ENCODE measurements at places on chromosomes 1 and 21. TPM values are rescaled to one million over a fixed set of nuclear protein-coding genes. Genes with fewer than 3 reads are reported as not detected.

DNA sequence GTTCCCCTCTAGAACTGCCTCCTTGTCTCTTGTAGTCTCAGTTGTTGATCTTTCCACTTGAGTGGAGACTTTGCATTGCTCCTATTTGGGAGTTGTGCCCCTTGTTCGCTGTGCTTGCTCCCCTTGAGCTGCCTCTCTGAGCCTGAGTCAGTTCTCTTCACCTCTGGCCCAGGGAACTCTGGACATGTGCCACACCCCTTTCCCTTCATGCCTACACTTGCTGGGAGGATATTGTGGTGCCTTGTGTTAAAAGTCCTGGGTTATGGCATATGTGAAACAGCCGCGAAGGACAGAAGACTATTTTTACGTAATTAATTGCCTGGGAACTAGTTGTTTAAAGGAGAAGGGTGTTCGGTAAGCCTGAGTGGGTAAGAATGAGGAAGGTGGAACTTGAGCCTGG is 32.2 kb upstream of the RPTN start:
- DNase-seq = no peak

DNA sequence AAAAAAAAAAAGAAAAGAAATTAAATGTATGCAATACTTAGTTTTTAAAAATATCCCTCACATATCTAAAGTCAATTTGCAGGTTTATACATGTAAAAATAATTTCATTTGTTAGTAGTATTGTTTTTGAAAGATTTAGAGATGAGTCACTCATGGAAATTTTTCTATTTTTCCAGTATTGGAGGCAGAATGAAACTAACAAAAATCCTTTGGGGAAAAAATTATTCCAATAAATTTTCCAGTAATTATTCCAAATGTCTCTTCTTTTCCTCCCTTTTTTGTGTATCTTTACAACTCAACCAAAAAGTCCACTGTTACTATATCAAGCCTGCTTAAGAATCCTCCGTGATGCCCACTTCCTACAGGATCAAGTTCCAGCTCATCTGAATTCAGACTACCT is 29.9 kb downstream of the MPZL1 start:
- DNase-seq = no peak

DNA sequence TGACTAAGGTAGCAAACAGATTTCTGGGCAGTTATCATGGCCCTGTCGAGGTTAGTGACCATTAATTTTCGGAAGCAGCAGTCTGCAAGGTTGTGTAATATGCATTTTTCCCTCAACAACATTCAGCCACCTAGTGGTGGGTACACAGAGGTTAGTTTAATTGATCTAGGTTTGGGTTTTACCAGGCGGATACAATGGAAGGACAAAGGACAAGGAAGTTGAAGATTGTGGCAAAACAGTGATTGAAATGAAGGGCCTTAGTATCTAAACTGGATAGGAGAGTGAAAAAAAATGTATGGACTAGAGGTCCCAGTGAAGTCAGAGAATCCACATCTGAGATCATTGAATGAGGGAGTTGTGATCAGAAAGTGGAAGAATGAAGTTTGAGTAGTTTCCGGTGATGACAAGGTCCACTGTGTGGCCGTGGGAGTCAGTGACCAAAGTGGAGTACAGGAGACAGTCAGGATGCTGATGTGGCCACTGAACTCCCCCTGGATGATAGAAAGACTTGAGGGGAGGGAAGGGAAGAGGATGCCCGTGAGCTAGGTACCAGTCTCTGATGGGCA is 2.8 kb downstream of the ARMH1 start:
- peak; percentile 43 for DNase-seq

- DNase-seq = no peak
Observed at GRCh38 chr1:37478890-37479254, 4.5 kb downstream of the ZC3H12A start.

- DNase-seq = no peak
Observed at GRCh38 chr1:176996456-176997090, 167.9 kb downstream of the ASTN1 start.

GRCh38 chr1:239418681-239419080 is 32.3 kb downstream of the CHRM3 start:
- no peak for DNase-seq

DNA sequence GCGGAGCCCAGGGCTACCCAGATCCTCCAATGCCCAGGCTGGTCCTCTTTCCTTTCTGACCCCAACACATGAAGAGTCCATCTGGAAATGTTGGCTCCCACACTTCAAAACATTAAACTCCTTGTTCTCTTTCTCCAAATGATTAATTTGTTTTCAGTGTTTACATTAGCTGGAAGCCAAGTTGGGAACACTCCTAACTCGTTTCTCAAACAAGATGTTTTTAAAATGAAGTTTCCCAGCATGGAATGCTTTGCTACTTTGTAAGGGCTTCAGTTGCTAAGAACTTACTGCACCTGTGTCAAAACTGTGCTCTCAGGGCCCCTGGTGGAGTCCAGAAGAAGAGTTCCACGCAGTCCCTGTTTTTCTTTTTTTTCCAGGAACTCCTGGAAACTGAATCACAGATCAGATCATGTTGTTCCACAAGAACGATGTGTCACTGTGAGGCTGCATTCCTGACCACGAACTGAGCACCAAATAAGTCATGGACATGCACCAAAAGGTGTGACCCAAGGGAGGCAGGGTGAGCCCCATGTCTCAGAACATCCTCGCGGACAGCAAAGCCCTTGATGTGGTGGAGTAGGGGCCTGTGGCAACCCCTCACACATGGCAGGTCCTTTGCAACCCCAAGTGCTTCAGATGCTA is 257.3 kb downstream of the KCNJ6 start:
- DNase-seq = no peak

PLA2G2D gene
- total RNA-seq = not detected

DNA sequence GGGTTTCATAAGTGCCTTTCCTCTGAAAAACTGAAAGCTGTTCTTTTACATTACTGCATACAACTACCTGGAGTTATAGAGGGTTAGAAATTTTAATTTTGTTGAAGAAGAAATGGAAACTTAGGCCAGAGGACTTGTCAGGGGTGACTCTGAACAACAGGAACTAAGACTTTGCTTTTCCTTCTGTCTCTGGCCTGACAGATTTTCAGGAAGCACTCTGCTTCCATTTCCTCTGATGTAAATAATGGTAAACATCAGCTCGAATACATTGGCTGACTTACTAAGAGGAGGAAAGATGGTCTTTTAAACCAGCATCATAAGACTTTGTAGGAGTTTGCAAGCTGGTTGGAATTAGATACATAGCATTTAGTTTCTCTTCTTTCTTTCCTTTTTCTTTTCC is 27.1 kb upstream of the PLEKHM2 start:
- no peak for DNase-seq

HJV gene
- not detected for total RNA-seq

SOX13 gene
- total RNA-seq = 56.3 TPM

BCAN gene
- total RNA-seq = 0.27 TPM

IQGAP3 gene
- total RNA-seq = 0.76 TPM

DNA sequence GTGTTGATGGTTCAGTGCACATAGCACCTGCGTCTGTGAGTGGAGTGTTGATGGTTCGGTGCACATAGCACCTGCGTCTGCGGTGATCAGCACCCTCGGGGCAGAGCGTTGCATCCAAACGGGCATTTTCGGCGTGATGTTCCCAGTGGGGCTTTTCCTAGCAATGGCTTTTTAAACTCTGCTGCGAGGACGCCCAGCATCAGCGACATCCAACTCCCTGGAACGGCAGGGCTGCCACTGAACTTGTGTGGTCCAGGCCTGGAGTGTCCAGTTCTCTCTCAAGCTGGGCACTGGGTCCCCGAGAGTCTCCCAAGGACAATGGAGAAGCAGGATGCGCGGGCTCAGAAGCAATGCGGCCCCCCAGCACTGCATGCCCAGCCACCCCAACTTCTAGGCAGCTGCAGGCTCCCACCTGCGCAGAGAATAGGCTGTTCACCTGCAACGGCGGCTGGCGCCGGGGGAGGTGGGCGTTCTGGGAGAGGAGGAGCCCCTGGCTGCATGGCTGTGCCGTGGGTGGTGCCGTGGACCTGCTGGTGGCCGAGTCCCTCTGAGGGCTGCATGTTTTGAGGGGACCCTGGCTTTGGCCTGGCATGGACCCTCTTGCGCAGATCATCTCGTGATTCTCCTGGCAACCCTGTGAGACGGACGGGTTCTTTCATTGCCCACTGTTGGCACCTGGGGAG is 10.1 kb upstream of the C1orf174 start:
- peak; percentile 45 for DNase-seq

DNA sequence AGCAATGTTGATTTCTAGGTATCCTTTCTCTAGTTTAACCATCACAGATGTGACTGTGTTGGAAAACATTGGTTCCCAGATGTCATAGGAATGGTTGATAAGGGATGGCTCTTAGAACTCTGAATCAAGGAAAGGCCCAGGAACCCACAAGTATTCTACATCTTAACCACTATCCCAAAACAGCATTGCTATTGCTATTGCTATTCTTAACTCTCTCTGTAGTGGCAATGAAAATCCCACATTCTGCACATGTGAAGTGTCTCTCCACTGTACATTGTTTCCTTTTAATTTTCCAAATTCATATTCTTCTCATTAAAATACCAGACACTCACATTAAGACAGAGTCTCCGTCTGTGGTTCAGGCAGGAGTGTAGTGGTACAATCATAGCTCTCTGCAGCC is 420.4 kb upstream of the RUNX1 start:
- no peak for DNase-seq

DNA sequence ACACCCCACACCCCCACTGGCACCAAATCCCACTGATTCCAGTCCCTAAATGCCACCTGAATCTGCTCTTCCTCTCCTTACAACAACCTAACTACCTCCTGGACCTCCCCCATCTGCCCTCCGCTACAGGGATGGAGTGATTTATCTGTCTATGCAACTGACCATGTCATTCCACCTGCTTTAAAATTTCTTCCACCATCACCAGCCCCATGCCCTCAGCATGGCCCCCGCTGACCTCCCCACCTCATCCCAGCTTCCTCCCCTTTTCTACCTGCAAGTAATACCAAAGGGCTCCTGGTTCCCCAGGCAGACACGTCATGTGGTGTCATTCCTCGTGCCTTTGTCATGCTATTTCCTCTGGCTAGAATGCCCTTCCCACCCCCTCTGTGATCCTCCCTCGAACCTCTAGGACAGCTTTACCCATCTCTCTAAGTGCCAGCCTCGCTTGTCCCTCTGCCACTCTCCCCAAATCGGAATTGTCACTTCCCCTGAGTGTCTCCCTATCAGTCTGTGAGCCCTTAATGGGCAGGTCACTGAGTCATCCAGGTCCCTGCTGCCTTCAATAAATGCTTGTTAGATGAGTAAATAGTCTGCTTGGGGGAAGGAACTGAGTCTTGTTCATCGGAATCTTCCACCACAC is 3.7 kb downstream of the GJB4 start:
- DNase-seq = no peak

DNA sequence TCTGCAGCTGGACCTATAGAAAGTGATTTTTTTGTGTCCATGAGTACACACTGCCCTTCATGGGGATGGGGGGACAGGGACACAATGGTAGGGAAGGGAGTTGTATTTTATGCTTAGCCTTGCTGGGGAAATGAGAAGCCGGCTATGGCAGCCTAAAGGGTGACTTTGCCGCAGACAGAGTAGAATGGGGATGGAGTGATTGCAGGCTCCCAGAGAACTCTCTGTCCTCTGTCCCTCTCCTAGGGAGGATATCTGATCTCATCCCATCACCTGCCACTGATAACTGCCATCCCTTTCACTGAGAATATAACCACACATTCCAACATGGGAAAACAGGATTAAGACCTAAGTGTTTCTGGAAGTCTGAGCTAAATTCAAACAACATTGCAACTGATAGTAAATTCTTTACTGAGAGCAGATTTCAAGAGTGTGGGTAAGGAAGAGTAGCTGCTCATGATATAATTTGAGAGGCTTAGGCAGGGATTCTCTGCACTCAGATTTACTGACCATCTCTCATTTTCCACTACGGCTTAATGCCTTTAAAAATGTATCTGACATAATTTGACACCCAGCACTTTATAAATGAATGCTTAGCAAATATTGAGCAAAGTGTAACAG is 13.9 kb downstream of the SH2D1B start:
- no peak for DNase-seq

HMGCS2 gene
- not detected for total RNA-seq

GRCh38 chr1:18569811-18570545 is 60.7 kb upstream of the PAX7 start:
- DNase-seq = no peak

- no peak for DNase-seq
Observed at GRCh38 chr1:225617479-225617878, 35.4 kb downstream of the ENAH start.

GRCh38 chr1:42732126-42732680 is 7.8 kb downstream of the CLDN19 start:
- no peak for DNase-seq

PRKAA2 gene
- total RNA-seq = 13.3 TPM

ZMYM4 gene
- total RNA-seq = 58.4 TPM

DNA sequence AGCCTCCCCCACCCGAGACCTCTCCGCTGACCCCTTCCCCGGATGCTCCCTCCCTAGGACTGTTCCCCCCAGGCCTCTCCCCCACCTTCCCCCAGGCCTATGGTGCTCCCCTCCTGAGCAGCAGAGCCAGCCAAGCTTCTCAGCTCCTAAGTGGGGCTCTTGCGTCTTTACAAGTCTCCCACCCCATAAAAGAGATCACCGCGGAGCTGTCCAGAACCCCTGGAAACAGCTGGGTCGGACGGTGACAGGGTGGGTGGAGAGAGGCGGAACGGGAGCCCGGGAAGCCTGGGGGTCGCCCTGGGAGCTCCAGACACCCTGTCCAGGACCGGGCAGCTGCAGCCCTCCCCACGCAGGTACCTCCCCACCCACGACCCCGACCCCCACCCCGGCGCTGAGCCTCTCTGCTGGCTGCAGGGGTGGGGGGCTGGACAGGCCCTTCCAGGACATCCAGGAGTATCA is 61.2 kb downstream of the WNT9A start:
- DNase-seq = peak; percentile 66

DNA sequence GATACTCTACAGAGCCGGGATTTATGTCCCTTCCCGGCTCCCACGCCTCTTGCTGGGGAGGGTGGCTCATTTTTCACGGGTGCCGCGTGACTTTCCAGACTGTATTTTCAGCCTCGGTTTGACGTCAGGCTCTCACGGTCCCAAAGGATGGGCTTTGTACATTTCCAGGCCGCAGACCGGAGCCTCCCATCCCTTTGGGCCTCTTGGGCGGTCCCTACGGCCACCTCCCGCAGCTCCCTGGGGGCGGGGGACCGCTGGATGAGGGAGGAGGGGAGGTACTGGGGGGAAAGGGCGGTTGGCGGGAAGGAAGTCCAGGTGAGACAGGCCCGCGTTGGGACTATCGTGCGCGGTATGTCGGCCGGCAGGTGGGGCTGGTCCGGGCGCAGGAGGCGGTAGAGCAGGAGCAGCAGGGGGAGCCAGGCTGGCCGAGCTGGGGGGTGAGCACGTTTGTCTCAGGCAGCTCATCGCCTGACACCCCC is 17.9 kb downstream of the UBL4B start:
- peak; percentile 62 for DNase-seq

EFNA3 gene
- total RNA-seq = 2.4 TPM

Data from sciatic nerve (tissue), 2 donors.